ENCODE measurements at places on chromosomes 12 and 14.

GRCh38 chr12:55659486-55660385, 23.0 kb downstream of the OR10P1 start:
- peak; percentile 48 for DNase-seq

GRCh38 chr12:49200919-49201594, 12.2 kb upstream of the TUBA1A start:
- no peak for DNase-seq

DNA sequence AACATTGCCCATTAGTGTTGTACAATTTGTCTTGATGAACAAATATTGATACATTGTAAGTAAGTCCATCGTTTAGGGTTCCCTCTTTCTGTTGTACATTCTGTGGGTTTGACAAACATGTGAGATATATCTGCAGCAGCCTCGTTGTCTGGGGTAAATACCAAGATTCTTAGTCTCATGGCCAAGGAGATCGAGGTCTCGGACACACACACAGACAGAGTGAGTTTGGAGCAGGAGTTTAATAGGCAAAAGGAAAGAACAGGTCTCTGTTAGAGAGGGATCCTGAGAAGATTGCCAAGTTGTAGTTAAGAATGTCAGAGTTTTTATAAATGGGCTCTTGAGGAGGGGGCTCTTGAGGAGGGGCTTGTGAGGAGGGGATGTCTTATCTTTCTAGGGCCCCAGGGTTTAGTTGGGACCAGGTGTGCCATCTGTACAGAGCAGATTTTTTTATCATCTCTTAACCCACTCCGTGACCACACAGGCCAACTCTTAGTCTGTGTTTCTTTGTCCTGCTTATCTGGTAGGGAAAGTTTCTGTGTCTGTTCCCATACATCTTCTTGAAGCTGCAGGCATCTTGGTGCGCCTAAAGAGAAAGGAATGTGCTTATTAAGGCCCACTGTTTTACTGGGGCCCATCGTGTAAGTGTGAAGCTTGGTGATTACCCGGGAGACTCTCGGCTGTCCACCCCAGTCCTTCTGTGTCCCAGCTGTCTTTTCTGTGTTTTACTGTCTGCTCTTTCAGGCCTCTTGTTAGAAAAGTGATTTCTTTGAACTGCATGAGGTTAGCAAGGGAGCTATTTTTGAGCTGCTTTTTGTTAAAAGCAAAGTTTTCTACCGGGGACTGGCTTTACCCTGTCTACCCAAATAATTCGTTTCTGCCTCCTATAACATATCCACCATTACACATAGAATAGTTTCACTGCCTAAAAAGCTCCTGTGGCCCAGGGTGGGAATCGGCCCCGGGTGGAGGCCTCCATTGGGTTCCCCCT, 22.4 kb upstream of the CLEC2D start:
- DNase-seq = no peak

DNA sequence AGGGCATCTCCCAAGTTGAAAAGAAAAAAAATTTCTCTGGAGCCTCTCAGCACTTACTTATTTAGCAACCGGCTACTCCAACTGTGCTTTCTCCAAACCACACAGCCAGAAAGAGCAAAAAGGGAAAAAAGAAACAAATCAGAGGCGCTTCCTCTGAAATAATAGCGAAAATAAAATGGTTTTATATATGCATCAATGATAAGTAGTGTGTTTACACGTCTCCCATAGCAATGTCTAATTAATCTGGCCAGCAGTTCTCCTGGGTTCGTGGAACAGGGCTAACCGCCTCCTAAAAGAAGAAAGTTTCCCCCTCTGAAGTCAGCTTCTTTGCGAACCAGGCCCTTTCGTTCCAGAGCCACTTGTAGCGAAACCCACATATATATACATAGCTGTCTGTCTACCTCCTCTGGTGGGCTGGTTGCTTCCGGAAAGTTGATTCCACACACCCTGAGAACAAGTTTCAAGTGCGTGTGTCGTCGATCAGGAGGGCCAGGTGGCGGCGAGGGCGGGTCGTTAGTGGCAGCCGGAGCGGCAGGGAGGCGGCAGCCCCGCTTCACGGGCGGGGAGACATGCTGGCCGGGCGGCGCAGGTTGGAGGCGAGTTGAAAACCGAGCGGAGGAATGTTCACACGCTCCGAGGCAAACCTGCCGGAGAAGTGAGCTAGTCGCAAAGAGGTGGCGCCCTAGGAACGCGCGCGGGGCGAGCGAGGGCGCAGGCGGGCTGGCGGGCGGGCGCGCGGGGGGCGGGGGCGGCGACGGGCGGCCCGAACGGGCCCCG, 2.7 kb downstream of the PTHLH start:
- DNase-seq = peak; percentile 80

DNA sequence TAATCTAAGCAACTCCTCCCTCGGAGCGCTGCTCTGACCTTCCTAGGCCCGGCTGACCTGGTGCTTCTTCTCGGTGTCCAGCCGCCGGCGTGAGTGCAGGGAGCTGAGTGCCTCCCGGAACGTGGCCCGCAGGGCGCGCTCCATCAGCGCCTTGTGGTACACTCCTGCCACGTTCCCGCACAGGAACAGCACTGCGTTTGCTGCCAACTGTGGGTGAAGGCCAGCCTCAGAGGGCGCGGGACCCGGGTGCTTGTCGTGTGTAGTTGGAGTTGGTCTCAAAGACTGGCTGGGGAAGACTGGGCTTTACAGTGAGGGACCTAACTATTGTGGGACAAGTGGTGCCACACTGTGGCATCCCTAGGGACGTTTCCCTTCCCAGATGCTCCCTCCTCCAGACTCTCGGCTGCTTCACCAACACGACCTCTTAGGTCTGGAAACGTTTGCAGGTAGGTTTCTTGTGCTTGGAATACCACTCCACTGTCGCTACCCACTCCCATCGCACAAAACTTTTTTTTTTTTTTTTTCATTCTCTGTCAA, 3.1 kb downstream of the ADCY4 start:
- DNase-seq = no peak

- no peak for DNase-seq
Measured at GRCh38 chr14:34470319-34470718, 8.3 kb upstream of the SPTSSA start.

GRCh38 chr14:32453857-32454810, 125.0 kb downstream of the AKAP6 start:
- no peak for DNase-seq

GRCh38 chr14:89258728-89259273, 158.2 kb downstream of the FOXN3 start:
- no peak for DNase-seq

GRCh38 chr12:49219417-49220026, 30.6 kb upstream of the TUBA1A start:
- DNase-seq = no peak

DNA sequence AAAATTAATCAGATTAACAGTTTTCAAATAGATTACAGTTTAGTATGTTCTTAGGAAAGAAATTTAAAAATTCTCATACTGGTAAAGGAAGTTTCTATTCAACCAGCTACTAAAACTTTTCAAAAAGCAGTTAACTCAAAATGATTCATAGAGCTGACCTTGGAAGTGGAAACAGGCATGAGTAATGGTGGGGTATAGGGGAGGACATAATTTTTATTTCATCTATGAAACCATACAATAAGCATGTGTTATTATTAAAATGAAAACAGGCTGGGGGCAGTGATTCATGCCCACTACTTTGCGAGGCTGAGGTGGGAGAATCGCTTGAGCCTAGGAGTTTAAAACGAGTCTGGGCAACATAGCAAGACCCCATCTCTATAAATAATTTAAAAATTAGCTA, 73.0 kb downstream of the DNAI7 start:
- no peak for DNase-seq

DNA sequence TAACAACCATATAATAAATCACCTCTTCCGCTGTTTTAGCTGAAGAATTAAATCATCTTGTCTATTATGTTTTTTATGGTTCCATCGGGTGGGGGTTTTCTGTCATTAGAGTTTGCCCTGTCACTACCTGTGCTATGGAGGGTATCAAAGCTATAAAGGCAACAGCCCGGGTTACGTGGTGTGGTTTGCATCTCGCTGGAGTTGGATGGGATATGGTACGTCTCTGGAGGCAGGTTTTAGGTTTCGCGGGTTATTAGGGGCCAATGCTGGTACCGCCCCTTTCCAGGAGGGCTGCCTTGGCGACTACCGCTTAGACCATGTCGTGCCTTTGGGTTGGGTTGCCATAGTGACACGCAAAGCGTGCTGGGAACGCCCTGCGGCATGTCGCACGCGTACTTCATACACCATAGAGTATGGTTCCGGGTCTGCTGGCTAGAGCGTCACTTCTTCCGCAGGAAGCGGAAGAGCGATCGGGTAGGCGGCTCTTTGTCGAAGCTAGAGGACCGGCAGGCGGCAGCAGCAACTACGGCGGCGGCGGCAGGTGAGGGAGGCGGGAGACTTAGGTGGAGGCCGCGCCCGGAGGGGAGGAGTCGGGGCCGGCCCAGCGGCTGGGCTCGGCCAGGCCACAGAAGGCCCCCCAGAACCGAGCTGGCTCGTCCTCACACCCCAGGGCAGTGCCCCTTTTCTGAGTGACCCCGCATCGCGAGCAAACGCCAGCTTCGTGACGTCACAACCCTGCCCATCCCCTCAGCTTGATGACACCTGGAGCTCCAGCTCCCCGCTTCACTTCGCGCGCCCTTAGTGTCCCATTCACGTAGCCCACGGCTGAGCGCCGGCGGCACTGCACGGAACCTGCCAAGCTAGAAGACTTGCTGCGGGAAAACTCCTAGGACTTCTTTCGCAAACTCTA, at the start of gene ZC3H10:
TSS of gene ZC3H10 (plus strand) at position 489 of the 910 bp plus-strand sequence. CDS start 2,297 bp downstream, outside the sequence.
- peak; percentile 87 for DNase-seq

DNA sequence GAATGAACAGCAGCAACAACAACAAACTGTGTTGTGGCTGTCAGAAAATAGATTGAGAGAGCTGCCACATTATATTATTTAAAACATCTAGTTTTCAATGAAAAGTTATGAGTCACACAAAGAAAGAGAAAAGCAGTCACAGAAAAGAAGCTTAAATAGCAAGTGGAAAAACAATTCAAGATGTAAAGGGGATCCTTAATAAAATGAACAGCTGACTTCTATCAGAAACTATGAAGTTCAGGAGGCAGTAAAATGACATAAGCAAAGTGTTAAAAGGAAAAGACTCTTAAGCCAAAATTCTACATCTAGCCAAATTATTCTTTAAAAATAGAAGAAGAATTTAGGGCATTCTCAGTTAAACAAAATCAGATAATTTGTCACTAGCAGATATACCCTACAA, 5.6 kb downstream of the CLEC14A start:
- no peak for DNase-seq

DNA sequence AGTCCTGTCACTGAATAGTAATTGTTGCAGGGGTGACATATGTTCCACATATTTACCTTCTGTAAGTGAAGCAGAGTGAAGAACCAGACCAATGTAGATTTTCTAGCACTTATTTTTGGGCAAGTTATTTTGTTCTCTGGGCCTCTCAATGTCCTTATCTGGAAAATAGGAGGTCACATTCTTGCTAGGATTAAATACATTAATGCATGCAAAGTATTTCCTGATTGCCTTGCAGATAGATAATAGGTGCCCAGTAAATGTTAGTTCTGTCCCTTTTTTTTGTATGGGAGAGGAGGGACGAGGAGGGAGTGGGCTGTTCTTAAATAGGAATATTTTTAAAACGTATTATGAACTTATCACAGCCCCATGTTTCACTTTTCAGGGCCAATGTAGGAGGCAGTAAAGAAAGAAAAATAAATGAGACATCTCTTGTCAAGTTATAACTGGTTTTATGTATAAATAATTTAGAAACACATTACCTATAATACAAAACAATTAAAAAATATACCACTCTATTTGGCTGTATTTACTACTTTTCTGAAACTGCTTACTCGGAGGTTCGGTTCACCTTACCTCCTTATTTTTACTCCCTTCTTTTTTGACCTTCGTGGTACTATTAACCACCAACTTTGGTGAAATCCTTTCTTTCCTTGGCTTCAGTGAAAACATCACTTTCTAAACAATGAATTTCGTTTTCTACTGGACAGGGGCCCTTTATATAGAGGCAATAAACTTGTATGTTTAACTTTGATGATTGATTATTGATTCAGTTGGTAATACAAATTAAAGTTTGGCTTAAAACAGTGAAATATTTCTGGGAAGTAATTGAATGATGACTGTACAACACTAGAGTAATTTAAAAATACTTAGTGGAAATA, 41.9 kb downstream of the DIP2B start:
- no peak for DNase-seq

DNA sequence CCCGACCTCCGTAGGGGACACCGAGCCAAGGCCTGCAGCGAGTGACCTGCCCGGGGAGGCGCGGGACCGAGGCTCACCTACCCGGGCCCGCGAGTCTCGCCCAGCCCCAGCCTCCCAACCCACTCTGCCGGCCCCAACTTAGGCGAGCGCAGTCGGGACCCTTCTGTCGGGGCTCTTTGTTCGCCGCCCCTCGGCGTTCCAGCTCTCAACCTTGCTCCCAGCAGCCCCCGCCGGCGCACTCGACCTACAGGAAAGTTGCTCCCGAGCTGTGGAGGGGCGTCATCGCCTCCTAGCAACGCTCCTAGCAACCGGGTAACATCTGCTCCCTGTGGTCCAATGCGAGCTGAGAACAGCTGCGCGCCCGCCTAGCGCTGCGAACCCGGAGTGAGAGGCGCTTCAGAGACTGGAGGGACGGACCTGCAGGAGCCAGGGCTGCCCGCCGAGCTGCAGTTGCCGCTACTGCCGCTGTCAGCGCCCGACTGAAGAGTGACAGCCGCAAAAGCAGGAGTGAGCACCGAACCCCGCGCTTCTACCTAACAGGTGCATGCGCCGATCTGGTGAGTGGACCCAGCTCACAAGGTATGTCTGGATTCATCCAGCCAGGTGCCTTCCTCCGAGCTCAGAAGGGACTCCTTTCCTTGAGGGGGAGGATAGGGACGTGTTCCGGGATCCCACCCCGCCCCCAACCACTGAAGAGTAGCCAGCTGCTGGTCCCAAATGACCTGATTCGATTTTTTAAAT, 355.0 kb downstream of the SNAPC1 start:
- peak; percentile 48 for DNase-seq

GRCh38 chr12:76810671-76811419, 46.9 kb downstream of the ZDHHC17 start:
- no peak for DNase-seq

DNA sequence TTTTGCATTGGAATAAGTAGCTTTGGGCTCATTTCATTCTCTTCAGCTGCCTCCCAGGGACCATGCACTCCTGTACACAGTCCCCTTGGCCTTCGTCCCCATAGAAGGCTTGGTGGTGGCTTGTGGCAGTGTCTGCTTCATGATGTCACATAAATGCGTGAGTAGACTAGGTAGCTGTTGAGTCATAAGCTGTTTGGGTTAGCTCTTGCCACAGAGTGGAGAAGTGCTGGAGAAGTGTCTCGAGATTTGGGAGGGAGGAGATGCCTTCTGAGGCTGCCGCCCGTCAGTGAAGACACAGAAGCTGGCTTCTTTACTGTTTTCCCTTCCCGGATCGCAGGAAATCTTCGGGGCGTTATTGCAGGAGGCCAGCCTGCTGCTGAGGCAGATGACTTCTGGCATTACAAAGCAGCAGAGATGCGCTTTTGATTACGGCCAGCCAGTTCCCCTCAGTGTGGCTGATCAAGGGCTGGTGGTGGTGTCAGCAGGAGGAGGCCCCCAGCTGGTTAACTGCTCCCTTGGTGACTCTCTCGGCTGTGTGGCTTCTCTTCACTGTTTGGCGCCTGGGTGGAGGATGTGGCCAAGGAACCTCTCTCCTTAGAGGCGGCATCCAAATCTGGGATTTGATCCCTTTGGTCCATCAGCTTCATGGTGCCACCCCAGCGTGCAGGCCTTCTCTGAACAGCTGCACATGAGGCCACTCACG, 67.6 kb downstream of the AACS start:
- DNase-seq = no peak

- no peak for DNase-seq
Measured at GRCh38 chr12:1576410-1577241, 17.8 kb downstream of the FBXL14 start.

GRCh38 chr12:31900271-31900670, 58.9 kb upstream of the RESF1 start:
- no peak for DNase-seq
